Breast epithelium (tissue), 4 donors: ENCODE measurements at places on chromosomes 12 and 14. TPM values are rescaled to one million over a fixed set of nuclear protein-coding genes. Genes with fewer than 3 reads are reported as not detected.

KRT6C gene
- total RNA-seq, result not detected

HOXC4 gene
- total RNA-seq, result 1.8 TPM

METTL25 gene
- total RNA-seq, result 10.4 TPM

GPR84 gene
- total RNA-seq, result not detected

CCDC177 gene
- total RNA-seq, result 0.29 TPM

LYSET gene
- 11.4 TPM for total RNA-seq

INSM2 gene
- total RNA-seq, result not detected

AREL1 gene
- total RNA-seq, result 17.0 TPM

GLS2 gene
- total RNA-seq, result 5.1 TPM

TAC3 gene
- not detected for total RNA-seq

C12orf54 gene
- not detected for total RNA-seq

HOXC12 gene
- not detected for total RNA-seq

KERA gene
- 0.15 TPM for total RNA-seq

CLEC9A gene
- total RNA-seq, result not detected

FBLN5 gene
- 81.8 TPM for total RNA-seq

WSCD2 gene
- 0.33 TPM for total RNA-seq

LRP1-AS gene
- not detected for total RNA-seq

MANSC1 gene
- total RNA-seq, result 18.7 TPM

GPR135 gene
- 4.4 TPM for total RNA-seq

TOMM20L gene
- not detected for total RNA-seq

LRRC10 gene
- not detected for total RNA-seq

ARHGAP9 gene
- total RNA-seq, result 11.1 TPM

TMEM253 gene
- total RNA-seq, result 1.3 TPM

GDF3 gene
- 0.33 TPM for total RNA-seq

TAMALIN gene
- 16.0 TPM for total RNA-seq

TMEM63C gene
- total RNA-seq, result 3.9 TPM

OASL gene
- 0.32 TPM for total RNA-seq

ASCL1 gene
- not detected for total RNA-seq

ADCK1 gene
- total RNA-seq, result 4.9 TPM
